Stimulated activated CD8-positive, alpha-beta memory T cell treated with anti-CD3 and anti-CD28 coated beads, Interleukin-7, amount 100 ng/mL, for 48 hours (primary cell): ENCODE measurements at places on chromosomes 7 and 10.

DNA sequence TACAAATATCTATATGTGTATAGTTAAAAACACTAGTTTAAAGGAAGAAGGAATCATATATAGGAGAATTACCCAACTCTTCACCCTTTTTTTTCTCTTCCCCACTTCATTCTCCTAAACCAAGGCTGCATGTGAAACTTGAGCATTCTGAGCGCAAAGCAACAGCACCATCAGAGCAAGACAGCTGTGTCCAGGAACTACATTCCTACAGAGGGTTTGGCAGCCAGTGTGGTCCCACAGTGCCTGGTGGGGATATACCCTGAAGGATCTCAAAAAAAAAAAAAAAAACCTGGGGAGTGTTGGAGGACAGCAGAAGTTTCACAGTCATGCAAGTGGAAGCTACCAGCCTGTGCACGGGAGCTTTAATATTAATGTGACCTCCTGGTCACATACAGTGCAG lies 310.4 kb downstream of the CTNNA3 start:
- no peak for DNase-seq

DNA sequence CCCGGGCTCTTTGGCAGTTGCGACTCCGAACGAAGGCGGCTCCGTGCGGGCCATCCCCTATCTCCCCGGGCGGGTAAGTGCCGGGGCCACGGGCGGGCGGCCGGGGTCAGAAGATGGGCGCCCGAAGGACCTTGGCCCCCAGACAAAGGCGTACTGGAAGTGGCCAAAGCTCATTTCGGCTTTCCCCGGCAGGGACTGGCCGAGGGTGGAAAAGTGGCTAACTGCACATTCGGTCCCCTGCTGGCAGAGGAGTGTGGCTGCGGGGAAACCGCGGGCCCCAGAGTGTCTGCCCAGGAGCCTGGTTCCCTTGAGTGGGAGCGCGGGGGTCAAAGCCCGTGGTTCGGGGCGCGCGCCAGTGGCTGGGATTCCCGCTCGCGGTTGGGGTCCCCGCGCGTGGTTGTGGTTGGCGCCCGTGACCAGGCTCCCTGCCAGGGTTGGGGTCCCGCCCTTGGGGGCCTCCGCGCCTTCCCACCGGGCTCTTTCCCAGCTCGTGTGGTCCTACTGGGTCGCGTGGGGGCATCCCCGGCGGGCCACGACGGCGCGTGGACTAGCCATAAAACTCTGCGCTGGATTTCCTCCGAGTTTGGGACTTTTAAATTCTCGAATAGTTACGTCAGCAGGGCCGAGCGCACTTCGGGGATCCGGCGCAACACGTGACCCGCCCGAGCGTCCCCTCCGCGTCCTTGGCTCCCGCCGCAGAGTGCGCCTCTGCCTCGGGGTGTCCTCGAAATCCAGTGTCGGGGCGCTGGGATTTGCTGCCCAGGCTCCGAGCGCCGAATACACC lies 124.4 kb downstream of the TACC2 start:
- no peak for DNase-seq

- DNase-seq = no peak
Measured at GRCh38 chr7:110861163-110861562, 229.8 kb upstream of the LRRN3 start.

DNA sequence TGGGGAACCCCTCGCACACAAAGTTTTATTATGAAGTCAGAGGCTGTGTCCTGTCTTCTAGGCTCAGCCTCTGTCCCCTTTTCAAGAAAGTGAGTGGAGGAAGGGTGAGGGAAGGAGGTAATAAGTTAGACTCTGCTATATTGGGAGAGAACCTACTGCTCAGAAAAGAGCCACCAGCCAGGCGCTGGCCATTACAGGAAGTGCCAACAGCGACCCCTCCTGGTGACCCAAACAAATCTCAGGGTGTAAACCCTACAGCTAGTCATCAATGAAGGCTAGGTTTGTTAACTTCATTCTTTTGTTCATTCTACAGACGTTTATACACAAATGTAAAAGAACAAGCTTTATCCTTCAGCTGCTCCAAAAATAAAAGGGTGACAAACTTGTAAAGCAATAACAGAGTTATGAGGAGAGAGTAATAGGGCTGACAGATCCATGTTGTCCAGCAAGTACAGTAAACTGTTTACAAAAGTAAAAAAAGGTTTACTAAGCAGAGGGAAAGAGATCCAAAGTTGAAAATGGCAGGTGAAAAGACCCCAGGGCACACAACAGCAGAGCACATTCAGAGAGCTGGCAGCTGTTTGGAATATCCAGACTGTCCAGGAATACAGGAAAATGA lies 82.7 kb downstream of the FAM204A start:
- DNase-seq = peak; percentile 11

DNA sequence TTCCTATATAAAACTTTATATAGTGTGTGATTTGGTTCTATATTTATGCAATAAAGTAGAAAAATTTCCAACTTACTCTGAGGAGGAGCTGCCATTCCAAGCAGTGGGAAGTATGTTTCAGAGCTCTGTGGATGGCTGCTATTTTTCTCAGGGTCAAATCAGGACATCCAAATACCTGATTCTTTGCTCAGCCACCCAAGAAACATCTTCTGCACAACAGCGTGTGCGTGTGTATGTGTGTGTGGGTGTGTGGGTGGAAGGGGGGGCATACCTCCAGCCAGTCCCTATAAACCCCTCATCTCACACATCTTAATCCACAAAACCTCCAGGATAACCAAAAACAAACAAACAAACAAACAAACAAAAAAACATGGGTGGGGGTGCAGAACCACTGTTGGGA lies 66.3 kb upstream of the EMX2 start:
- DNase-seq = no peak

DNA sequence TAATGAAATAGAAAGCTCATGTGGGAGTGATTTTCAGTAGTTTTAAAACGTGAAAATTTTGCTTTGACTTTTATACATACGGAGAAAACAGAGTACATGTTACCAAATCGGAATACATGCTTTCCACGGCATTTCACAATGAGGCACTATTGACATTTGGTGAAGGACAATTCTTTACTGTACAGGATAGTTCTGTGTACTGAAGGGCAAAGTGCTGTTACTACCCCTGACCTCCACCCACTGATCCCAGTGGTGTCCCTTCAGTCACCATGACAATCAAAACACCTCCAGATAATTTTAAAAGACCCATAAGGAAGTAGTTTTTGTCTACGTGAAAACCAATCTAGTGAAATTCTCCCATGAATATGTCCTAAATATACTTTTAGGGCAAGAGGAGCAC lies 33.1 kb upstream of the ANK3 start:
- DNase-seq = no peak

- DNase-seq = no peak
Measured at GRCh38 chr7:77474756-77475155, 58.6 kb upstream of the GSAP start.

DNA sequence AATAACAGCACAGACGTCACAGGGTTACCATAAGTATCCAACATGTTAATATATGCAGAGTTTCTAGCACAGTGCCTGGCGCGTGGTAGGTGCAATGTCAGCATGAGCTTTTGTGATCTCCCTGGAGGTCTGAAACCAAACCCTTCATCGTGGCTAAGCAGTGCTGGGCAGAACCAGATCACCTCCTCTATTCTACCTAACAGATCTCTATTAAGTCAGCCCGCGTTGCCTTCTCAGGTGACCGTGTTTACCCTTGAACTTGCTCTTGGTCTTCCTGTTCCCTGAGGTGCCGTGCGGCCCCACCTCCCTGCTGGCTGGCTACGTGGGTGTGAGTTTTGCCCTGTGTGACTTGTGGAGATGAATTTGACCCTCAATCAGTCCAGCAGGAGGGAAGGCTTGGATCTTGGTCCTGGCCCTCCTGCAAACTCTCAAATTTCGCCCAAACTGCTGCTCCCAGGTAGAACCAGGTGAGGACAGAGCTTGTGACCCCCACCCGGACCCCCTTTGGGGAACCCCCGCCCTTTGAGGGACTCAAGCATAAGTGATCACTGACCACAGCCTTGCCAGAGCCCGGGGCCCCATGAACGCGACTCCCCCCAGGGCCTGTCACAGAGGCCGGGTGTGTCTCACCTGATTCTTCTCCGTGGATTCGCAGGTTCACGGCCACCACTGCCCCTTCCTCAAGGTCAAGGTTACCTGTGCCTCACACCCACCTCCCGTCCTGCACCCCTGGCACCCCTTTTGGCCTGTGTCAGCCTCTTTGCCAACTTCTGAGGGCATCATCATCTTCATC lies 54.2 kb downstream of the ELFN1 start:
- no peak for DNase-seq

DNA sequence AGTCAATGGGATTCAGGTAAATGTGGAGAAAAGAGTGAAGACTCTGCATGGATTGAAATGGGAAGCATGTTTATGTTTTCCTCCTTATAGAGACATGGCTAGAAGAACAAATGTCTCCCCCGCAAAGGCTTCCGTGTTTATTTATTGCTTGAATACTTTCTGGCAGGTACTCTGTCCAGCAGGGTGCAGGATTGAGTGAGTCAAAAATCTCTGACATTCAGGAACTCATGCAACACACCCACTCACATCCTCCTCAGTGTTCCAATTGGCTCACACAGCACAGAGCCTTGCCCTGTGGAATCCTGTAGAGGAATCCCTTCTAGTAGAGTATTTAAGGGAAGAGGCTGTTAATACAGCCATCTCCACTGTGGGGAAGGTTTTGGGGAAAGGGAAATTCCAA lies 290.3 kb upstream of the VWC2 start:
- DNase-seq = no peak

- DNase-seq = no peak
Measured at GRCh38 chr10:53071505-53072125, 299.0 kb upstream of the MBL2 start.

DNA sequence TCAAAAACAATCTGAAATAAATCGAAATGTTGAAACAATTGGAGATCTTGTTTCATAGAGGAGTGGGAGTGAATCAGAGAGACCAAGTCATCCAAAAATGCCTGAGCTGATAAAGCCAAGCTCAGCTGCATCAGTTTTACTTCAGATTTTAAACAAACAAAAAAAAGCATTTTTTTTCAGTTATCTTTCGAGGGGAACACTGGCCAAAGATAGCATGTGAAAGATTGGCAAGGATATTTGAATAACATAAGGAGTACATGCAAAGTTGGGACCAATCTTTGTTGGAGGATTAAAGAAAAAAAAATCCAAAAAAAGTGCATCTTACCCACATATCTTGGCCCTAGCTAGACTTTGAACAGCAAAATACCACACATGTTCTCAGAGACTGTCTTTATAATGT lies 47.2 kb downstream of the RHOBTB1 start:
- DNase-seq = no peak

DNA sequence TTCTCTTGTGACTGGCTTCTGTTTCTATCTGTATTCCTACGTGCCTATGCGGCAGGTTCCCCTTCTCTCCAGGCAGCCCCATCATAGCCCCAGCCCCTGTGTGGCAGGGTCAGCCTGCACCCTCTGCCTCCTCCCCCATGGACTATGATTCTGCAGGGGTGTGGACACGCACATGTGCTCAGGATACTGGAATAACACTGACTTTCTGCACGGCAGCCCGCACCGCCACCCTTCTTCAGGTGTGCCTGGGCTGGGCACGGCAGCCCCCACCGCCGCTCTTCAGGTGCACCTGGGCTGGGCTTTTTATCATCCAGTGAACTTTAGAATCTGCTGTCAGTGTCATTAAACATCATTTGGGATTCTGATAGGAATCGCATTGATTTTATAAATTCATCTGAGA lies 202.6 kb upstream of the PPP2R2D start:
- DNase-seq = no peak

DNA sequence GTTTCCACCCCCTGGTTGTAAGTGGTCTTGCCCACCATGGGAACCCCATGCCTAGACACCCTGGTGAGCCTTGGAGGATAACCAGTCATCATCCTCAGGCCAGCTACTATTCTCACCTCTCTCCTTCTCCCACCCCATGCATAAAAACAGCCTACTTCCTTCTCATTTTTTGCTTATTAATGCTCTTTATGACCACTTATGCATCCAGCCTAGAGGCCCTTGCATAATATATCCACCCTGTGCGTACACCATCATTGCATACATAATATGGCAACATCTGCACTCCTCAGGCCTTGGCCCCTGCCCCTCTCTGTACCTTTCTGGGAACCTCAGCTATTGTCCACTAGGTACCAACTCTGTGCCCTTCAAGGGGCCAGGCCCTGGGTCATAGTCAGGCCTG lies 91.0 kb downstream of the CDH23 start:
- DNase-seq = no peak

GRCh38 chr10:969473-970150 lies 18.6 kb upstream of the GTPBP4 start:
- DNase-seq = no peak

- DNase-seq = no peak
Measured at GRCh38 chr10:28849821-28850220, 172.5 kb downstream of the BAMBI start.

GRCh38 chr7:48634116-48634632 lies 290.2 kb upstream of the CDC14C start:
- DNase-seq = no peak

DNA sequence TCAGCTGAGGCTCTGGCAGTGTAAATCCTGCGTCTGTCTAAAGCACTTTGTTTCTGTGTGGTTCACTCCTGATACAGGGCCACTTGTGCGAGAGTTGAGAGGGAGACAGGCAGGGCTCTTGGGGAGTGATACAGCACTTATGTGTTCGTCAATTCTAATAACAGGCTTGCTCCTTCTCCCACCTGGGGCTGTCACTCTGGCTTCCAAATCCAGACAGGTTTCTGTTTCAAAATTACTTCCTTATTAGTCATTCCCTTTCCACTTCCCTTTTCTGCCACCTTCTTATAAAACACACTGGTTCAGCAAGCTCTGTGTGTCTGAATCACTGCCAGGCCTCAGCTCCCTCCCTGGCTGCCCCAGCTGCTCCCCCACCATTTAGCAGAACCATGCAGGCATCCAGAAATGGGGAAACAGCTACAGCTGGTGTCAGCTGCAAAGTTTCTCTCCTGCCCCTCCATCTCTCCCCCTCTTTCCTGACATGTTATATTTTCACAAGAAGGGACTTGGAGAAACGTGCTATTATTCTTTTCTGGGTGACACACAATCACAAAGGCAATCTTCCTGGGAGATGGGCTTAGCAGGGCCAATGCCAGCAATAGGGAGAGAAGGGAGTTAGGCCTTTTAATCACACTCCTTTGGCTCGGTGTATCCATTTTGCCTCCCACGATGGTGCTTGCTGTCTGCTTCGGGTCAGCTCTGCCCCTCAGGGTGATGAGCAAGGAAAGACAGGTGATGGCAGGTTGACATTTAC lies 58.4 kb upstream of the ZNRF2 start:
- no peak for DNase-seq

GRCh38 chr10:690372-691161 lies 1.1 kb upstream of the DIP2C start:
- no peak for DNase-seq

DNA sequence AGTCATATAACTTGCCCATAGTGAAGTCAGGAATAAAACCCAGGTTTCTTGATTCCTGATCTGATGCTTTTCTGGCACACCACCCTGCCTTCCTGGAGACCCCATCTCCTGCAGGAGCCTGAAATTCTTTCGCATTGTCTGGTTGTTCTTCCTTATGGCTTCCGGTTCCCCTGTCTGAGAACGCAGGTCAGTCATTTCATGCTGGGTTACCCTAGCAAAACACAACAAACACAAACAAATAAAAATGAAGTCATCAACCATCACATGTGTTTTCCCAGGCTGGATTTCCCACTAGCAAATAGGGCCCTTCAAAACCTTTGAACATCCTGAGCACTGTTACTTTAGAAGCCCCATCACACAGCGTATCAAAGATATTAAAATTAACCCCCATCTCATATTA lies 569.6 kb downstream of the LRMDA start:
- no peak for DNase-seq
